ENCODE measurements at places on chromosomes 1 and 21. TPM values are rescaled to one million over a fixed set of nuclear protein-coding genes. Genes with fewer than 3 reads are reported as not detected.

The CD53 gene
- total RNA-seq = 0.43 TPM

The SLC5A9 gene
- 0.32 TPM for total RNA-seq

The CLDN8 gene
- total RNA-seq = 0.09 TPM

The MPZ gene
- total RNA-seq = 1.0 TPM

The TSPAN1 gene
- total RNA-seq = 0.87 TPM

The NBPF6 gene
- not detected for total RNA-seq

- no peak for ATAC-seq
Observed at GRCh38 chr1:226541631-226542622, 6.6 kb upstream of the STUM start.

GRCh38 chr21:42266971-42267556 is 48.1 kb downstream of the ABCG1 start:
- ATAC-seq = no peak

DNA sequence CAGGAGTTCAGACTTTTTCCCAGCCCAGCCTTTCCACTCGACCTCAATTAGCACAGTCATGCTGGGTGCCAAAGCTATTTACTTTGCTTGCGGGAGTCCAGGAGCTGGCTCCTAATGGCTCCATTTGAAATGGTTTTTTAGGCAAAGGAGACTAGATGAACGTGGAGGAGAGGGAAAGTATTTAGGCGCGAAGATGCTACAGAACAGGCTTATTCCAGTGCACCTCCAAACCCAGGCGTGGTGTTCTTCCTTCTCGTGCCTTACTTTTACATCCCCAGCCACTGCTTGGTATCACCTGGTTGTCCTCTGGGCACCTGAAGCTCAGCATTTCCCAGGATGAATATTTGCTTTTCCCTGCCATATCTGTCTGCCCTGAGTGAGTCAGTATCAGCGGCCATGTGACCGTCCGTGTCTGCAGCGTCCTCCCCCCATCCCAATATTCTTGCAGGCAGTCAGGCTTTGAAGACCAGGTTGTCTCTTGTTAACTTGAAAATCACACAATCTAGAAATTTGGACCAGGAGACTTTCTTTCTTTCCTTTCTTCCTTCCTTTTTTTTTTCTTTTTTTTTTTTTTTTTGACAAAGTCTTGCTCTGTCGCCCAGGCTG is 198.5 kb downstream of the DYRK1A start:
- ATAC-seq = no peak

DNA sequence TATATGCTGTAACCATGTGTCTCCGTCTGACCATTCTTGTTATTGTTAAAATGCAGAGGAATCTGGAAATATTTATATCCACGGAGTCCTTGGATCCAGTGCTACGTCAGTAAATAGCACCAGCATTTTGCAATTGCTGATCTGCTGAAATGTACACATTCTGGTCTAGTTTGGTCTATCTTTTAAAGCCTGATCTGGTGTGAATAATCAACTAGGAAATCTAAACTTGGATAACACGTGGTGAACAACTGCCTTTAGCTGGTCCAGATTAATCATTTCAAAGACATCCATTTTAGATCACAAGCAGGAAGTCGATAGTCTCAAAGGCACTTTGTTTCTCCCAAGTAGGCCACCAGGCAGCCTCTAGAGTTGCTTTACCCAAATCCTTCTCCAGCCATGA is 32.6 kb downstream of the PDPN start:
- no peak for ATAC-seq
